ENCODE measurements at places on chromosomes 6 and 20.

GRCh38 chr6:43253401-43253800 is 10.1 kb downstream of the TTBK1 start:
- no peak for DNase-seq

- DNase-seq = no peak
Measured at GRCh38 chr6:1856381-1856780, 246.7 kb downstream of the FOXC1 start.

DNA sequence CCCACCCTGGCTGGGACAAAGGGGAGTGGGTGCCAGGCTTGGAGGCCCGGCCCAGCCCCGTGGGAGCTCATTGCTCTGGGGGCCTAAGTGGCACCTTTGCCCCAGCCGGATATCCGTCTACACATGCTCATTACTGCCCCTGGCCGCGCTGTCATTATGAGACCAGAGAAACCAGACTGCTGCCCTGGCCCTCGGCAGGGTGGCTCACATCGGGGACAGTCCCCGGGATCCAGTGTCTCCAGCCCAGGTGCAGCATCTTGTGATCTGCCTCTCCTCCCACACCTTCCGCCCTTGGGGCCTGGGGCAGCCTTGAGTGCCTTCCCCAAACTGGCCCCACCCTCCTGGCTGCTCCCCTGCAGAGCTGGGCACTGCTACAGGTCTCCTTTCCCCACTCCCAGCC is 4.9 kb downstream of the SRMS start:
- no peak for DNase-seq

- no peak for DNase-seq
Measured at GRCh38 chr20:12978126-12978394, 30.7 kb upstream of the SPTLC3 start.

DNA sequence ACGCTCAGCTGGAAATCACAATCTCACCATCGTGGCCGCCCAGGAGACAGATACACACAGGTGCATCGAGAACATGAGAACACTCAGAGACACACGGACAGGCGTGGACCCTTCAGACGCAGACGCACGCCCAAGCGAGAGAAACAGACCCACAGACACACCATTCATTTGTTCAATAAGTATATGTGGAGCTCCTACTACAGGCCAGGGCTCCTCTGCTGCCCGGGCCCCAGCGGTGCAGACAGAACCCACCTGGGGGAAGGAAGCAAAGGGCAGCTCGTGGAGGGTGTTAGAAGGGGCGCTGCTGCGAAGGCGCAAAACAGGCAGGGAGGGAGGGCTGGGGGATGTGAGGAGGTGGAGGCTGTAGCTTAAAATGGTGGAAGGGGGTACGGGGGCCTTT is 39.2 kb downstream of the SRC start:
- no peak for DNase-seq

DNA sequence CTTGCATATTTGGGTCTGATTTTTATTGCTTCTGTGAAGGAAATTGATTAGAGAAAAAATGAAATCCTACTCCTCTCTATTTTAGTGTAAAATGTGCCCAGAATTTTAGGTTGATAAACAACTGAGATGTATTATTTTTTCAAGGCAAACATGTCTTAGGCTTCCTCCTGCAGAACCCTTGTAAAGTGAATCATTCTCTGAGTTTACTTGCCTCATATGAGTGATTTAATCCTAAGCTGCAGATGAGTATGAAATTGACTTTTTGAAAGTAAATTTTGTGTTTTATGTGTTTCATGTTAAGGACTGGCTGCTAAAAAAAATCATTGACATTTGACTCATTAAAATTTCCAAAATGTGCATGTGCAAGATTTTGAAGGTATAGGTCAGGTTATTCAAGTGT is 138.5 kb upstream of the PHACTR1 start:
- no peak for DNase-seq

All from T-helper 17 cell (primary cell).